ENCODE measurements at places on chromosomes 2 and 18.

GRCh38 chr2:159708066-159708760 is 4.1 kb upstream of the MARCHF7 start:
- no peak for DNase-seq

- no peak for DNase-seq
Measured at GRCh38 chr2:150441226-150441625, 46.2 kb downstream of the RND3 start.

GRCh38 chr2:48965204-48965603 is 189.1 kb downstream of the FSHR start:
- DNase-seq = no peak

GRCh38 chr2:173446722-173447121 is 92.0 kb downstream of the CDCA7 start:
- DNase-seq = no peak
